Glomerular endothelial cell (primary cell): ENCODE measurements at places on chromosomes 11 and 22.
A peak's percentile ranks its signal among the peaks of the same experiment; 100 is the strongest.

GRCh38 chr11:134261626-134262488 is 8.5 kb downstream of the ACAD8 start:
- DNase-seq: no peak

DNA sequence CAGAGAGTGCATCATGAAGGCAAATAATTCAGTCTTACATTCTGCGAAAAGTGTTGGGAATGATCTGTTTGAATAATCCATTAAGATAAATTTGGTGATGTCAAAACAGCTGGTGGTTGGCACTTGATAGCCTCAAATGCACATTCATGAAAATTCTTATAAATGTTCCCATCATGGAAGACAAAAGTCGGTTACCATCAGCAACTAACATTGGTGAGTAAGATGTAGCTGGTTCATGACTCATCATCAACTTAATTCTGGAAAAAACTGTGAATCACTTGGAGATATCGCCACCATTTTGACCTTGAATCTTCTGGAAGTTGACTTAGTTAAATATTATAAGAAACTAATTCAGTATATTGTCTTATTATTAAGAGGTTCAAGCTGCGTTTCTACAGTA is 11.2 kb downstream of the CRYBB1 start:
- no peak for DNase-seq

- no peak for DNase-seq
Observed at GRCh38 chr22:48100685-48101417, 1338.4 kb downstream of the TBC1D22A start.

GRCh38 chr11:126403658-126404057 is 48.2 kb downstream of the ST3GAL4 start:
- DNase-seq: no peak

DNA sequence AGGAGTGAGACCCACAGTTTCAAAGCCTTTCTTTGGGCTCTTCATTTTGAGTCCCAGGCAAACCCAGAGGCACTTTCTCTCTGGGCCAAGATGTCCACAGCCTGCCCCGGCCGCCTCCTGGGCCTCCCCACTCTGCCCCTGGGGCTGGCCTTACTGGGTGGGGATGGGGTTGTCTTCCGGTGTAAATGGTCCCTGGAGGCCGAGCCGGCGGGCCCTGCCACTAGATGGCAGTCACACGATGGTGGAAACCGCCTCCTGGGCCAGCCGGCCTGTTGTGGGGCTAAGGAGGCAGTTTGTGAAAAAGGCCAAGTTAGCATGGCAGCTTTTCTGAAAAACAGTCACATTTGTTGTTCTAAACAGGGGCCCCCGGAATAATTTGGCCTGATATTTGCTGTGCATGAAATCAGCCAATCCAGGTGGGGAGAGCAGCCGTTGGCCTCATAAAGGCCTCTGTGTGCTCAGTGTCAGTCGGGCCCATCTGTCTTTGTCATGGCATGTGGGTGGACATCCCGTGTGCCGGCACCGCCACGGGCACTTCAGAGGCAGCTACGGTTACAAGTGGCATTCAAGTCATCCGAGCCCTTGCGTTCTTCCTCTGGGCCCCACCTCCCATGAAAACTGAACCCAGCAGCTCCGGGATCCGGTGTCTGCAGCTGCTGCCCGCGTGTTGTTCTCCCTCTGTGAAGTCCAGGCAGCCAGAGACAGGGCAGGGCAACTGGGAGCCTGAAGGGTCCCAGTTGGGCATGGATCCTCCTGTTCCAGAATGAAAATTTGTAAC is 6.5 kb downstream of the MRPL23 start:
- no peak for DNase-seq

DNA sequence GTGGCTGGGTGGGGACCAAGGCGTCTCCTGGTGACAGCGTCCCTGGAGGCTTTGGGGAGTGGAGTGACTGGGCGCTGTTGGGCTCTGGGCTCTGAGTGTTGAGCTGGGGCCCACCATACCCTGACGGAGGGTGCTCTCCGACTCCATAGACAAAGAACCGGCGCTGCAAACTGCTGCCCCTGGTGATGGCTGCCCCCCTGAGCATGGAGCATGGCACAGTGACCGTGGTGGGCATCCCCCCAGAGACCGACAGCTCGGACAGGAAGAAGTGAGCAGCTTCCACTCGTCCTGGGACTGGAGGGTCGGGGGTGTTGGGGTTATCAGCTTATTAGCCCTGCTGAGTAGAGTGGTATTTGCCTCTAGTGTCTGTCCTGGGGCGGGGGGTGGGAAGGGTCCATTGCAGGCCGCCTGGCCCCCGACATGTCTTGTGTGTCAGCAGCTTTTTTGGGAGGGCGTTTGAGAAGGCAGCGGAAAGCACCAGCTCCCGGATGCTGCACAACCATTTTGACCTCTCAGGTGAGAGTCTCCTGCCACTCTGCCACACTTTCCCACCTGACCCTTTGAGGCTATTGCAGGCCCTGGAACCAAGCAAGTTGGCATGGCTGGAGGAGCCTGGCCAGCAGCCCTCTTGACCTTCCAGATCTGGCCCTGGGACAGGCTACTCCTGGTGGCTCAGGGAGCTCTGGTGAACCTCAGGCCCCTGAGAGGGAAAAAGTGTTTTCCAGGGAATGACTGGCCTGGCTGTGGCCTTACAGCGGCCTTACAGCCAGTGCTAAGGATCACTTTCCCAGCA is 7.6 kb downstream of the CLDN5 start:
- DNase-seq: no peak

GRCh38 chr22:48823941-48824340 is 1003.7 kb downstream of the BRD1 start:
- DNase-seq: no peak

DNA sequence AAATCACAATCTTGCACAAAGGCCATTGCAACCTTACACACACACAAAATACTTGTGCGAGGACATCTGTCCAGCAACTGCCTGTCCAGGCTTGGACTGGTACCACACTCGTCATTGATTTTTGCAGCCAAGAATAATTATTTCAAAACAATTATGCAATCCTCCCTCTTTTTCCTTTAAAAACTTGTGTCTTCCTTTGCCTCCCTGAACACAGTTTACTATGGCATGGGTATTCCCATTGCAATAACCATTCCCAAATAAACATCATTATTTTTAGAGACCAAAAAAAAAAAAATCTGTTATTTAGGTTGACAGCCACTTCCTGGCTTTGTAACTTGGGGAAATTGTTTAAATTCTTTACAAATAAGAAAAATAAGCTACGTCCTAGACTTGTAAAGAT is 54.0 kb downstream of the C11orf91 start:
- peak; percentile 60 for DNase-seq

- no peak for DNase-seq
Observed at GRCh38 chr11:43242401-43242800, 69.4 kb upstream of the API5 start.

GRCh38 chr11:117823294-117823945 is 1.1 kb downstream of the FXYD2 start:
- DNase-seq: no peak

- no peak for DNase-seq
Observed at GRCh38 chr11:93921695-93922468, 71.5 kb upstream of the VSTM5 start.

DNA sequence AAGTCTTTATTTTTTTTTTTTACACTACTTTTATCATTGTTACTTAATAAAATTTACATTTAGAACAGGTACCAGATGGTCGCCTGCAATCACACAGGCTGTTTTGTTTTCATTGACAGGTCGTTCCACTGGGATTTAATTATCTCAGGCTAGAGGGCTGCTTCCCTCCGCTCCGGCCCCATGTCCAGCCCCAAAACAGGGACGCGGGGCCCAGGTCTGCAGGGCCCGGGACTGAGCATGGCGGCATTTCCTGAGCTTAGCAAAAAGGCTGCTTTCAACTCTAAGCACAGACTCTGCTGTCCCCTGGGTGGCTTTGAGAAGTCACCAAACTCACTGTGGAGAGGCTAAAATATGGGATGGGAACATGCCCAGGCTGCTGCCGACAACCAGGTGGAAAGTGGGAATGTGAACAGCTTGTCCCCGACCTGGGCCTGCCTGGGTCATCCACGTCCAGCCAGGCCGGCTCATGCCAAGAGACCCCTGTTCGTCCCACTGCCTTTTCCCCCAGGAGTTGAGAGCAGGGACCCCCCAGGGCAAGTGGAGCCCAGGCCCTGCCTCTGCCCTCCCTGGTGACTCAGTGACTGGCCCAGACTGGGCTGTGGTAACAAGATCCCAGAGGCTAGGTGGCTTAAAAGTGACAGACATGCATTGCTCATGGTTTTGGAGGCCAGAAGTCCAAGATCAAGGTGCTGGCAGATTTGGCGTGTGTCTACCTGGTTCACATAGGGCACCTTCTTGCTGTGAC is 150.0 kb downstream of the SHANK2 start:
- no peak for DNase-seq

DNA sequence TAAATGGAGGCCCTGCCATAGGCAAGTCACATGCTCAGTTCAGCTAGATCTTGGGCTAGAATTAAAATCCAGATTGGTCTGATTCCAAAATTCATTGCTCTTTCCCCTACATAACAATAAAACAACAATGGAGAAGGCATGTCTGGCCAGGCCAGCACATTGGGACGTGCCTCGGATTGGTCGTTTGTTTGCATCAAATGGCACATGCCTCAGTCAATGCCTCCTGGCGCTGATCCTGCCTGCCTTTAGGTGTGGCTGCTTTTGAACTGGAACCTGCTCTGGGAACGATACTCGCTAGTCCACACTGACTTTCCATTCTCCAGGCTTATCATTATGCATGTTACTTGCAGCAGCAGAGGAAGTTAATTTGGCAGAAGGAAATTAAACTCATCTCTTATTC is 322.1 kb downstream of the NELL1 start:
- DNase-seq: no peak

DNA sequence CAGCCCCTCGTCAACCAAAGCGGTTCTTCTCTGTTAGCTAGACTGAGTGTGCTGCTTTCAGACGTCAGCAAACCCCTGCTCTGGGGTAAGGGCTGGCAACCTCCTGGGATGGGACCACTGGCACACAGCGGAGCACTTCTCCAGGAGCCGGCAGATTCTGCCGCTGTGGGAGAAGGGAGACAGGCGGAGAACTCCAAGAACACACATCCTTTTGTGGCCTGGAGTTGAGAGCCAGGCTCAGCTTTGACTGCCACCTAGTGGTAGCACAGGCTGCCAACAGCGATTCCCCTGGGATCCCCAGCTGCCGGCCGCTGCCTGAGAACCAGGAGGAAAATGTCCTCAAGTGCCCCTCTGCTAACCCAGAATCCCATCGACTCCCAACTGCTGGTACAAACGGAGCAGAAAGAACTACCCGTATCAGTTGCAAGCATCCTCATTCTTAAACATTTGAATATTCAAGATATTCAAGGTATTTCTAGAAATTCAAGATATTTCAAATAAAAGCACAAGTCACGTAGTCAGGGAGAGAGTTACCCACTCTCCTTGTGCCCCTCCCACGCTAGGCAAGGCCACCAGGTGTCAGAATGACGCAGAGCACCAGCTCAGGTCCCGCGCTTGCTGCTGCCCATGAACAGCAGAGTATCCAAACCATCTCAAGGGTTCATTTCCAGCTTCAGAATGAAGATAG is 4.9 kb downstream of the LTO1 start:
- DNase-seq: no peak

DNA sequence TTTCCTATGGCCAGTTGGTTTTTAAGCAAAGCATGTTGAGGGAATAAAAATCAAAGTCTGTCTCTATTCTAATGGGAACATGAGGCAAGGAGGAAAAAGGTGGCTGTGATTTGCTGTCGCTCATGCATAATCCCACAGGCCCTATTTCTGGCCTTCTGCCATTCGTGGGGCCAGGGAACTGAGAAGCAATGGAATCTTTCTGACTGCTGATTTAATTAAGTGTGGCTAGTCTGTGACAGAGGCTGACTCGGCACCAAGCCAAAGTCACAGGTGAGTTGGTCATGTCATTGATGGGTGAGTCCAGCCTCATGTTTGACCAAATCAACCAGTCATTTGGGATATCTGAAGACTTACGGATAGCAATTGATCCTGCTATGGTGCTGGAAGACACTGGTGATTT is 429.3 kb upstream of the CADM1 start:
- DNase-seq: no peak

DNA sequence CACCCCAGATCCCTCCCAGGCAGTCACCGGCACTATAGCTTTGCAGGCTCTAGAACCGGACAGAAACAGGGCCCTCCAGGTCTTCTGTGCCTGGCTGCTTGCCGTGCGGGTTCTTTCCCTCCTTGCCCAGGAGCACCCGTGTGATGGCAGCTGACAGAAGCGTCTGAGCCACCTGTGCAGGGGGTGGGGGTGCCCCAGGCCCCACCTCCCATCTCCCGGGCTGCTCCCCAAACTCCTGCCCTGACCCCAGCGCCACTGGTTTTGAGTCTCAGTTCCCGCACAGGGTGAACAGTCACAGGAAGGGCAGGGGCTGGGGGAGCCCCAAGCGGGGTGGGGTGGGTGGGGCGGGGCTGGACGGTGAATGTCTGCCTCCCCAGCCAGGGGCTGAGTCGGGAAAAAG is 13.2 kb upstream of the PHLDA2 start:
- no peak for DNase-seq

DNA sequence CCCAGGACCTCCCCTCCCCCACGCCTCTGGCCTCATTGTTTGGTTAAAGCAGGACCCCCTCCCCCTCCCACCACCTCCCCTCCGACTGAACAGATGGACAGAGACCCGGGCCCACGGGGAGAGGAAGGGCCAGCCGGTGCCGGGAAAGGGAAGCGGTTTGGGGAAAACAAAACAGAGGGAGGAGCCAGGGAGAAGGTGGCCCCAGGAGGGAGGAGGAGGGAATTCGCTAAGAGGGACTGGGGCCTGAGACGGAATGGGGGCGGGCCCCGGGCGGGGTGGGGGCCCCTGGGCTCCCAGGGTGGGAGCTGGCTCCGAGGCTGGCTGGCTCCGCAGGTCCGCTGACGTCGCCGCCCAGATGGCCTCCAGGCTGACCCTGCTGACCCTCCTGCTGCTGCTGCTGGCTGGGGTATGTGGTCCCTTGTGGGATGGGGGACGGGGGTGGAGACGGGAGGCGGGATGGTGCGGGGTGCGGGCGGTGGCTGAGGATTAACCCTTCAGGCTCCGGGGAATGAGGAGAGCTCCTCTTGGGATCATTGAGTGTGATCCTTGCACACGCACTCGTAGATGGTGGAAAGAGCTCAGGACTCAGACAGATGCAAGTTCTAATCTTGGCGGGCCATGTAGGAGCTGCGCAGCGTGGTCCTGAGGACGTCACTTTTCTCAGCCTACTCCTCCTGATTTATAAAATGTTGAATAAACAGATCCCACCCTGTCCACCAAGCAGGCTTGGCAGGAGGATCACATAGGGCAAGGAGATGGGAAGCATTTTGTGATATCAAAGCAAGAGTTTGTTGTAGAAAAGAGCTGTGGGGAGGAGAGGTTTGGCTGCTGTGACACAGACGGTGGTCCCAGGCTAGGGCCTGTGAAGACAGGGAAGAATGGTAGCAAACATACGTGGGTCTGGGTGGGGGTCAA is 688 bp downstream of the SERPING1 start:
- no peak for DNase-seq
